ENCODE measurements at places on chromosomes 16 and 17. TPM values are rescaled to one million over a fixed set of nuclear protein-coding genes. Genes with fewer than 3 reads are reported as not detected.

The PRPSAP2 gene
- total RNA-seq = 33.7 TPM

DNA sequence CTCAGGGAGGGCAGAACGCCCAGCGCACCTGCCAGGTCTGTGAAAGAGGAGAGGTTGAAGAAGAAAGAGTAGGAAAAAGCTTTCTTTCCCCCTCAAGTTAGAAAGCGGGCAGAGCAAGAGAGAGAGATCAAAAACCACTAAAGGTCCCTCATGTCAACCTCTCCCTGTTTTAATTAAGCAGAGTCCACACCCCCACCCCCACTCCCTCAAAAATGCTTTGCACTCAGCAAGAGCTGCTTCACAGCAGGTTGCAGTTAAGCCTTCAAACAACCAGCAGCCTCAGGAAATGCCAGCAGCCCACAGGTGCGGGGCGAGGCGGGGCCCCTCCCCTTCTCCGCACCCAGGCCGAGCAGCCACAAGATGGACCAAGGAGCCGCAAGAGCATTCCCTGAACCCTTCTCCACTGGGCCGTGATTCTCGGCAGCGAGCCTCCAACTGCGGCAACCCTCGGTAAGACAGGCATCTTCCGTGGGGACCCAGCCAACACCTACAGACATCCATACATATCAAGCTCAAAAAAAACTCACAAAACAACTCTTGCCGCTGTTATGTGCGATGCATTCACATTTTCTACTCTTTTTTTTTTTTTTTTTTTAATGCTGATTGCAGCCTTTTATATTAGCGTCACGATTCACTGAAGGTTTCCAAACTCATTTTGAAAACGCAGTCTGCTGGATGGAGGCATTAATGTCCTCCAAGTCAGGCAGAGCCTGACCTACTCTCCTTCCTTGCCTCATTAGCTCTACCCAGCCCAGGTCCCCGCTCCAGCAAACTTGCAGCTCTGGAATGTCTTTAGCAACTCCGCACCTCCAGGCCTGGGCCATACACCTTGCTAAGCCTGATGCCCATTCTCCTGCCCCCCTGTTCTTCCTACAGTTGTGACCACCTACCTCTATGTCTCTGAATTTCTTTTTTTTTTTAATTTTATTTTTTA, 66.1 kb downstream of the AXIN2 start:
- DNase-seq = peak; percentile 35

DNA sequence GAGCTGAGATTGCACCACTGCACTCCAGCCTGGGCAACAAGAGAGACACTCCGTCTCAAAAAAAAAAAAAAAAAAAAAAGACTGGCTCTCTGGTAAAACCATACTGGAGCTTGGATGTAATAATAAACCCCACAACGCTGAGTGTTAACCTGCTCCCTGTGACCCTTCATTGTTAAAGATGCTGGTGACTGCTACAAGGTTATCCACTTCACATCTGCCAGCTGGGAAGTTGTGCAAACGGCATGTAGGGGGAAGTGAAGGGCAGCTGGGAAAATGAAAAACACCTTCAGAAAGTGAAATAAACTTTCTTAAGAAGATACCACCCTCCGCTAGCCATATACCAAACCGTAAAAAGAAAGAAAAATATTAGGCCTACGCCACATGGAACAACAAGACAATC, 131.0 kb upstream of the NUDT7 start:
- DNase-seq = no peak

DNA sequence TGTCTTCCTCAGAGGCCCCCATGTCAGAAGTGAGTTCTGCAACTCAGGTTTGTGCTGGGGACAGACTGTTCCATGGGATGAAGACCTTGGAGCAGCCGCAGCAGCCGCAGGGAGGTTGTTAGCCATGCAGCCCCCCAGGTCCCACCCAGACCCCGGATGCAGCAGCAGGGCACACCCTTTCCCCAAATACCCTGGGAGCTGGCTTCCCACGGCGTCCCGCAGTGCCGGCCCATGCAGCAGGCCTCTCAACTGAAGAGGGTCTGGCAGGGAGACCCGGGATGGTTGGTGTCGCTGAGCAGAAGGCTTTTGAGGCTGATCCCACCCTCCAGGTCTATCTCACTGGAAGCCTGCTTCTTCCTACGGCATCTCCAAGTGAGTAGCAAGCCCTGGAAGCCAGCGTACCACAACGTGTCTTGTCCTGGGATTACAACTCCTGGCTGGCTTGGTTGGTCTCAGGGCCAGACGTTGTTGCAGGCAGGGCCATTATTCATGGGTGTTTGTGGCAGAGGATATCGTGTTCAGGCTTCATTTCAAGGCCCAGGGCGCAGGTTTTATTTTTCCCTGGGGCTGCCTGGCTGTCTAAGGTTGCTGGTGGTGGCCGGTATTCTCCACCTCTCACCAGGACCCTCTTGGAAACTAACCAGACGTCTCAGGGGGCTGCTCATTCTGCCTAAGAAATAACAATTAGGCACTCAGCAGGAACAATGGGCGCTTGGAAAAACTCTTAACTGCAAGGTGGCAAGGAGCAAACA, 223.2 kb downstream of the C16orf95 start:
- DNase-seq = no peak

GRCh38 chr16:57773655-57774295, 28.5 kb downstream of the KIFC3 start:
- DNase-seq = no peak

- no peak for DNase-seq
These were observed 11.4 kb upstream of the NLRC5 start for GRCh38 chr16:56977823-56978430.

The ALOX12B gene
- 2.1 TPM for total RNA-seq

- DNase-seq = no peak
These were observed 113.8 kb downstream of the CYB561 start for GRCh38 chr17:63332286-63332685.

DNA sequence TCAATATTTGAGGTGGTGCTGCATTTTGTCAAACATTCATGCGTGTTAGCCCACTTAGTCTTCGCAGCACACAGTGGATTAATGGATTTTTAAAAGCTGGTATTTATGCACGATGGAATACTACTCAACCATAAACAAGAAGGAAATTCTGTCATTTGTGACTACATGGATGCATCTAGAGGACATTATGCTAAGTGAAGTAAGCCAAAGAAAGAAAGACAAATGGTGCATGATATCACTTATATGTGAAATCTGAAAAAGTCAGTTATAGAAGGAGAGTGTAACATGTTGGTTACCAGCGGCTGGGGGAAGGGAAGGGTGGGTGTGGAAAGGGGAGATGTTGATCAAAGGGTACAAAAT, 23.0 kb downstream of the HMOX2 start:
- DNase-seq = no peak

The SF3B3 gene
- total RNA-seq = 416 TPM

- DNase-seq = no peak
These were observed 30.9 kb downstream of the SERPINF1 start for GRCh38 chr17:1792495-1793446.

The CES1 gene
- not detected for total RNA-seq

GRCh38 chr17:52648995-52649394, 490.5 kb upstream of the CA10 start:
- no peak for DNase-seq

DNA sequence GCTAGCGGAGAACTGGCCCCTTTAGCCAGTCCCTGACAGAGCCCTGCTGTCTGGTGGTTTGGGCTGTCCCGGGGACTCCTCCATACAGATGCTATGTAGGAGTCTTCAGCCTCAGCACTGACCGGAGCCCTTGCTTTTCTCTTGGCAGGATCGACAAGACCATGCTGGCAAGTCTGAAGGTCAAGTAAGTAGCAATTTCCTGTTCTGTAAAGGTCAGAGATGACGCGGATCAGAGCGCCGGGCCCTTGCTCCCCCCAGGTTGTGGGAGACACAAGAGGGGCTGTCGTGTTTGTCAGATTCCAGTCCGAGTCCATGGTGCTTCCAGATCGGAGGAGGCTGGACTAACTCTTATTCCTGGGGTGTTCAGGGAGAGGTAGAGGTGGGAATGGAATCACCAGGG, 4.1 kb downstream of the RAP1GAP2 start:
- no peak for DNase-seq

DNA sequence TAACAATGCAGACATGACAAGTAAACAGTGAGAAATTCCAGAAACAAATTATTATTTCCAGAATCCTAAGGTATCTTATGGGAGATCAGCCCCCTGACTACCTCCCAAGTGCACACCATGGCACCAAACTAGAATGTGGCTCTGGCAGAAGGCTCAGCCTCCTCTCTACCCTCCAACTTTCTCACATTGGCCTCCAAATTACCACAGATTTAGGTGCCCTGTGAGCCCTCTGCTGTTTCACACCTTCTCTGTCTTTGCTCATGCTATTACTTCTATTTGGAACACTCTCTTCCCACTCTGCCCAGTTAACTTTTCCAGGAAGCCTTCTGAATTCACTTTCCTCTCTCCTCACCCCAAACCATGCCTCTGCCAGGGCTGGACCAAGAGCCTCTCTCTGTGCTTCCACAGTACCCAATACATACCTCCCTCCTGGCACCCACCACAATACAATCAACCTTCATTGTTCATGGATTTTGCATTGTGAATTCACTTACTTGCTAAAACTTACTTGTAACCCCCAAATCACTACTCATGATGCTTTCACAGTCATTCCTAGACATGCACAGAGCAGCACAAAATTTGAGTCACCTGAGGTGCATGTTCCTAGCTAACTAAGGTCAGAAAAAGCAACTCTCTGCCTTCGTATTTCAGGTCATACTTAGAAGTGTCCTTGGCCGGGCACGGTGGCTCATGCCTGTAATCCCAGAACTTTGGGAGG, 31.4 kb downstream of the SMG6 start:
- peak; percentile 52 for DNase-seq

The SNX20 gene
- 30.3 TPM for total RNA-seq

DNA sequence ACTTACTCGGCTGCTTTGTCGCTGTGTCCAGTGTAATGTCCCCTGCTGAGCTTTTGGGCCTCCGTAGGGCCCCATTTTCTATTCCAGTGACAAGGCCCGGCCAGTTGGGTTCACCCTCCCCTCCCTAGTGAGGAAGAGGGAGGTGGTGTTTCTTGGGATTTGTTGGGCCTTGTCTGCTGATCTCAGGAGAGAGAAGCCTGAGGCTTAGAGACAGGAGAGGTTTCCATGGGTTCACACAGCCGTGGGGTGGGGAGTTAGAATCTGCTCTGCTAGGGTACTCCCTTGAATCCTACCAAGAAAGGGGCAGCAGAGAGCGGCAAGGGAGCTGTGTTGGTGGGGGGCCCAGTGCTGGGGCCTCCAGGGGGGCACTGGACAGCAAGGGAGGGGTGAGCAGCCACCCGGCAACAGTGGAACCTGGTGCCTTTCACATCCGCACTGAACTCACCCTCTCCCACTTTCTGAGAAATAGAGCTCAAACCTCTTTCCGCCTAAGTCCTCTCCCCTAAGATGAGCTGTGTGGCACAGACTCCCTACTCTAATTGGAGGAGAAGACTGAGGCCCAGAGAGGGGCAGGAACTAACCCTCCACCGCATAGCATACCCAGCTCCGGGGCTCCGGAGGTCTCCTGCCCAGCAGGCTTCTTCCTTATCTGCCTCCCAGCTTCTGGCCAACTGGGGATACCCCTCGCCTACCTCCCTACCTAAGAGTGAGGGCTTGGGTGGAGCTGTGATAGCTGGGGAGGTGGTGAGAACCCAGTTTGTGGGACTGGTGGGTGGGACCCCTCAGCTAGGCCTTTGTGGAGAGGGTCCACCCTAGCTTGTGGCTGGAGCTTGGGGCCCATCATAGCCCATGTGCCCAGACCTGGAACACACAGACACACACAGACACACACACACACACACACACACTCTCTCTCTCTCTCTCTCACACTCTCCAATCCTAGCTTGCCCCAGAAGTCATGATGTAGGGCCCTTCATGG, 6.8 kb downstream of the TBKBP1 start:
- no peak for DNase-seq

- DNase-seq = no peak
These were observed 1.3 kb downstream of the HBQ1 start for GRCh38 chr16:181565-182021.

DNA sequence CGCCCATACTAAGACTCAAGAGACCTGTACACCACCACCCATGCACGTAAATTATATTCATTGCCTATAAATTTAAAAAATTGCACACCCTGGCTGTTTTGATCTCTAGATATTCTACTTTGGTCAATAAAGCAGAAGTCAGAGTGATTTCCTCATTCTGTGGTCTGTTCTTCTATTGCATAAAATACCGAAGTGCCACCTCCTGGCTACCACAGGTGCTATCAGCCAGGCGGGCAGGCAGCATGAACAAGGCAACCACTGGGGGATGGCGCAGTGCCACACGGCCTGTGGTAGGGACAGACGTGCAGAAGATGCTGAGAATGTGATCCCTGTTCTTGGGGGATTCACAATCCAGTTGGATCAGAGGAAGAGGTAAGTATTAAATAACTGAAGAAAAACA, 122.3 kb downstream of the CDK5R1 start:
- peak; percentile 89 for DNase-seq

The SBK1 gene
- total RNA-seq = 3.4 TPM

The TMEM106A gene
- total RNA-seq = 7.1 TPM

DNA sequence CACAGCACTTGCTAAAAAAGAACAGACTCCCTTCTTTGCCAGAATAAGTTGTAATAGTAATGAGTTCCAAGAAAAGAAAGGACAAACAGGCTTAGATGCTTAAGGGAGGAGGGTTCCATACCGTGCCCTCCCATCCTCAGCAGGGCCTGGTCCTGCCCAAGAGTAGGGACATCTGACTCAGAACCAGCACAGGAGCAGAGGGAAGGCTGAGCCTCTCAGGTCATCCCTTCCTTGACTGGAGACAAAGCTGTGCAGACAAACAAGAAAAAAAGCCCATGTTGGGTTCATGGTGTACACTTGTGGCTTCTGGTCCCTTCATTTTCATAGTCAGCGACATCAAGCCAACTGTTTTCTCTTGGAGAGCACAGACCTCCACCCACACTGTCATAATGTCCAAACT, 44.2 kb upstream of the NDRG4 start:
- DNase-seq = no peak

- DNase-seq = peak; percentile 3
These were observed 16.7 kb downstream of the ARL2BP start for GRCh38 chr16:57261806-57262205.

- no peak for DNase-seq
These were observed 9.7 kb upstream of the CIAO3 start for GRCh38 chr16:750485-750884.

The CCDC137 gene
- 30.8 TPM for total RNA-seq

DNA sequence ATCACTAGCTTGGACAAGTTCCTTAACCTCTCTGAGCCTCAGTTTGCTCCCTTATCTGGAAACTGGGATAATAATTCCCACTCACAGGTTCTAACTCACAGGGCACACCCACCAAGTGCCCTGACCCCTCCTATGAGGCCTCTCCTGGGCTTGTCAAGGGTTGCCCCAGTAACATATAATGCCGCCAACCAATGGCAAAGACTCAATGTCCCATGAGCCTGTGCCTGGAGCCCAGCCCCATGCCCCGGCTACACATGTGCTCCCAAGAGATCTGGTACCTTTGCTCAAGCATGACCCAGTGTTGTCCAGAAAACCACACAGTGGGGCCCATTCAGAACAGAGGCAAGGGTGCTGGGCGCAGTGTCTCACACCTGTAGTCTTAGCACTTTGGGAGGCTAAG, 8.5 kb upstream of the FBXL19 start:
- DNase-seq = no peak

The EVPLL gene
- not detected for total RNA-seq

The KCNJ2 gene
- not detected for total RNA-seq

- DNase-seq = no peak
These were observed 199.9 kb downstream of the ZFHX3 start for GRCh38 chr16:72848028-72848400.
